ENCODE measurements at places on chromosomes 3 and 15.

DNA sequence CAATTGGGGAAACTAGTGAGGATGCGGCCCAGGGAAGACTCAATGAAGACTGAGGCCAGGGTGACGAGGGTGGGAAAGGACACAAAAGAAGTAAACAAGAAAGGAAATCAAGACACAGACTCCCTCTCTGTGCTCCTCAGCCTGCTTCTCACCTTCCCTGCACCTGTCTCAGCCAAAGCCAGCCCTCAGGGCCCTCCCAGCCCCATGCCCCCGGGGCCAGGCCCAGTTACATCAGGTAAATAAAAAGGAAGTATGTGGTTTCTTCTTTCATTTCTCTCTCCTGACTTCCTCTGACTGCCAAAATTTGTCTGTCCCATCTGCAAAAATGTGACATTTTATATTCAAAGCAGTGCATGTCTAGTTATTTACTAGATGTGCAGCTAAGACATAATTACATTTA is 328.0 kb downstream of the UACA start:
- no peak for DNase-seq

DNA sequence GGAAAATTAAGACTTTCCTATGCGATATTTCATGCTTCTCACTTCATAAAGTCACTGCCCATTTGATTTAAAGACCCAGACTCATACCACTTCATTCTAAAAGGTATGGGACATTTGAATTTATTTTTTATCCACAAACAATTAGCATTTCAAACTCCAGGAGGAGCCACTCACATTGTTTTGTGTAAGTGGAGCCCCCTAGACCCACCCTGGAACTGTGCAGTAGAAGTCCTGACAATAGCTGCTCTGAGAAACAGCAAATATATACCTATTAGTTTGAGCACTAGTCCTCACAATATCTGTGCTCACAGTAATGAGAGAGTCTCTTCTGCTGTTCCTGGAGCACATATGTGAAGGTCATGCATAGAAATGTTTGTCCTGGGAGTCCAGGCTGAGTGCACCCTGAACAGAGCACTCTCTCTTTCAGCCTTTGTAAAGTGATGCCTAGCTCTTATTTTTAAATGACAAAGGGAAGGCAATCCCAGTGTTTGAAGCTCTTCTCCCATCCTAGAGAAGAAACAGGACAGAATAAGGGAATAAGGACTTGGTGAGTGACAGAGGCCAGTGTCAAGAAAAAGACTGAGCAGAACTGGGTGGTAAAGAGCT is 127.5 kb upstream of the STRIT1 start:
- DNase-seq = no peak

DNA sequence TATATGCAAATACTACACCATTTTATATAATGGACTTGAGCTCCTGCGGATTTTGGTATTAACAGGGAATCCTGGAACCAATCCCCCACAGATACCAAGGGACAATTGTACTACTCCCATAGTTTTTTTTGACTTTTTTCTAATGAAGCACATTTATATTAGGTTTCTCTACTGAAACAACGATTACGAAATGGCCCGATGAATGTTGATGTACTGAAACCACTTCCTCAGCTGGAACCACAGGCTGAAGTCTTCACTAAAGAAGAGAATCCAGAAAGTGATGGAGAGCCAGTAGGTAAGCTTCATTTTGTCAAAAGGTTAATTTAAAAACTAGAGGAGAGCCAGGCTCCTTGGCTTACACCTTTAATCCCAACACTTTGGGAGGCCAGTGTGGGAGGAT is 121.5 kb upstream of the LRRFIP2 start:
- DNase-seq = no peak

DNA sequence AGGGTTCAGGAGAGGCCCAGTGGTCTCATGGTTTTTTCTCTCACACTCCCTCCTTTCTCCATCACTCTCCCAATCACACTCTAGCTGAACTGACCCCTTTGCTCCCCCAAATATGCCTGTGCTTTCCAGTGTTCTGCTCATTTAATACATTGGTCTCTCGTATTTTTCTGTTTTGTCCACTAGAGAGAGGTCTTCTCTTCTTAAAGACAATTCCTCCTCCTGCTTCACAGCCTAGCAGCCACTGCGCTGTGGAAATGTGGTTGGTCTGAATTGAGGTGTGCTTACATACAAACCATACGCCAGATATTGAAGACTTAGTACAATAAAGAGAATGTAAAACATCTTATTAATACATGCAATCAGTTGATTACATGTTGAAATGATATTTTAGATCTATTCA is 60.6 kb upstream of the XCR1 start:
- no peak for DNase-seq

DNA sequence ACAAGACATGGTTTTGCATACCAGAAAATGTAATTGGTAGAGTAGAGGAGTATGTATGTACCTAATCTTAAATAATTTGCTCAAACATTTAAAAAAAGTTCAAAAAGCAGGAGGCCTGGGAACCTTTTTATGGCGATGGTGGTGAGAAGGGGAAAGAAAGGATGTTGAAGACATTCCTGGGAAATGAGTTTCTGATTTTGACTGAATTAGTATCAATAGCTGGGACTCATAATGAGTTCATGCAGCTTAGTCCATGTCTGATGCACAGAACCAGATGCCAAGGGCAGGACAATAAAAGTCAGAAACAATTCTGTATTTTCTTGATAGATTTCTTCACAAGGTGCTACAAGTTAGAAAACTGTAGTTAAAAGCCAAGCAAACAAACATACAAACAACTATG is 395.3 kb downstream of the GAP43 start:
- DNase-seq = no peak

GRCh38 chr15:28017423-28017924 is 81.6 kb downstream of the OCA2 start:
- no peak for DNase-seq

DNA sequence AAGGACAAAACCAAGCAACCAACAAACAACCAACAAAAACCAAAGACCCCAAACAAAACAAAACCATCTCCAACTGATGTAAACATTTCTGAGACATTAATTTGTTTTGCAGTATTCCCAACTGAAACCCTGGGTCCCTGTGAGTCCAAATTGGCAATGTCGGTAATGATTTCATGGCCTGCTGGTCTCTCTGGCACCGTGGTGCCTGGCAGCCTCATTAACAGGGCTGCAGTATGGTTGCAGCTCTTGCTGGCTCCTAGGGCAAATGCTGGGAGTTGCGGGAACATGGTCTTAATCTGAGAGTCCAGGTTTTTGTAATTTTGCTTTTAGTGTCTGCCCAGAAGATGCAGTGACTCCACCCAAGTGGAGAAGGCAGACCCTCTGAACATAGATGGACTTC is 128.3 kb downstream of the SV2B start:
- DNase-seq = no peak

GRCh38 chr15:81526029-81526428 is 152.0 kb upstream of the TMC3 start:
- no peak for DNase-seq

- DNase-seq = no peak
Observed at GRCh38 chr3:160828880-160829279, 72.8 kb downstream of the PPM1L start.

DNA sequence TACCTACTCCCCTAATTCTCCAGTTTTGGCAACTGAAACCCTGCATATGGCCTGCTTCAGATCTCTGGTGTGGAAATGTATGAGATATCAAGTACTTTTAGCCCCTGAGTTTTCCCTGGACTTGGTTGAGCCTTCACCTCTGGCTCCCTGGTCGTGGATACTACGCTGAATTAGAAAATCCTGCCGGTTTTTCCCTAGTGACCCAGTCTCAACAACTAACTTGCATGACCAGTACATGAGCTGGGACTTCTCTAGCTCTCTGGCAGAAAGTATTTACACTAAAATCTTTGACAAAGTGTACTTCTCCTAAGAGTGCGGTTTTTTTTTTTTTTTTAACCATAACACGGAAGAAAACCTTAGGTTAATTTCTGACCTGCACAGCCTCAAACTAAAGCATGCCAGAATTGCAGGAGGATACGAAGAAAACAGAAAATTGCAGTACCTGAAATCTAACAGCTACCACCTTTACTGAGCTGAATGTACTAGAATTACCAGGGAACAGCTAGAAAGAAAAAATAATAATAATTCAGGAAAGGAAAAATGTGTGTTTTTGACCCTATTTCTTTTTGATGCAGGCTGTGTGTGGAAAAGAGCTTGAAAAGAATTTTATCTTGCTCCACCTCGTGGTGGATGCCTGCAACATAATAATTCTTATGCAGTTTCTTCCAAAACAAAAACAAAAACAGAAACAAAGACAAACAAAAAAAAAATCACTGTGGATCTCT is 165.6 kb downstream of the GMNC start:
- no peak for DNase-seq

GRCh38 chr15:83287541-83288027 is 3.1 kb upstream of the BNC1 start:
- no peak for DNase-seq

DNA sequence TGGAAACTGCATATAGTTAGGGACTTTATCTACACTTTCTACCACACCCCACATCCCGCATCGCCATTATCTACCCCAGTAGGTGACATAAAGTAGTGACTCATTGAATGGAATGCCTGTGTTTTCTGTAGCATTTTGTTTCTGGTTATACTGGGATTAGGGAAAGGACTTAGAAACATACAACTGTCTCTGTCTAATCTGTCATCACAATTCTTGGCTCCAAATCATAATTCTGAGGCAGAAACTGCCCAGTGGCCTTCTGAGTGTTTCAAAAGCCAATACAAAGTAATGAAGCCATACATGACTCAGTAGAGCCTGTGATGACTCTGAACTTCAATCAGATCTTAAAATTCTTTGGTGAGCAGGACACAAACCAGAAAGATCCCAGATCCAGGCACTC is 115.7 kb upstream of the CHRM5 start:
- no peak for DNase-seq

DNA sequence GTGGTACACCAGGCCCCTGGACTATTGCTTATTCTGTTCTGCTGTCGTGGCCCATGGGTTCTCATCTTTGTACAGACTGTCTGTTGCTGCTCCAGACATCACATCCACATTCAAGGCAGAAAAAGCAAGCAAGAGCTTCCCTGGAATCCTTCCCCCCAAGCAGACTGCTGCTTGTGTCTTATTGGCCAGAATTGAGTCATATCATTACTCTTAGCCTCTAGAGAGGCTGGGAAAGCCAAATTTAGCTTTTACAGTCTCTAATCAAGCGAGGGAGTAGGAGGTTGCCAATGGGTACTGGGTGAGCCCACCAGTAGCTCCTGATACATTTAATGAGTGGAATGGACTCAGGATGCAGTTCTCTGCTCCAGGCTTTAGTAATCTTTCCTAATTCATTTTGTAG is 39.4 kb downstream of the RAB6B start:
- no peak for DNase-seq

DNA sequence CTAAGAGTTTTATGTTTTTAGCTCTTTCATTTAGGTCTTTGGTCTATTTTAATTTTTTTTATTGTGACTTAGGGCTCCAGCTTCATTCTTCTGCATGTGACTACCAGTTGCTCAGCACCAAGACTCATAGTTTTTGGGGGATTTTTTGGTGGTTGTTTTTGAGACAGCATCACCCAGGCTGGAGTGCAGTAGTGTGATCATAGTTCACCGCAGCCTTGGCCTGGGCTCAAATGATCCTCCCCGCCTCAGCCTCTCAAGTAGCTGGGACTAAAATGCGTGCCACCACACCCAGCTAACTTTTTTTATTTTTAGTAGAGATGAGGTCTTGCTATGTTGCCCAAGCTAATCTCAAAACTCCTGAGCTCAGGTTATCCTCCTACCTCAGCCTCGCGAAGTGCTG is 19.4 kb downstream of the CDV3 start:
- no peak for DNase-seq

DNA sequence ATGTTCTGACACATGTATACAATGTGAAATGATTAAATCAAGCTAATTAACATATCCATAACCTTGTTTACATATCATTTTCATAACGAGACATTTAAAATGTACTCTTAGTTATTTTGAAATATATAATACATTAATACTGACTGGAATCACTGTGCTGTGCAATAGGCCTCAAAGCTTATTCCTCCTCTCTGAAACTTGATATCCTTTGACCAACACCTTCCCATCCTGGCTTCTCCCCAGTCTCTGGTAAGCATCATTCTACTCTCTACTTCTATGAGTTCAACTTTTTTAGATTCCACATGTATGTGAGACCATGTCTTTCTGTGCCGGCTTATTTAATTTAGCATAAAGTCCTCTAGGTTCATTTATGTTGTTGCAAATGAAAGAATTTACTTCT is 47.1 kb upstream of the IL20RB start:
- DNase-seq = no peak

DNA sequence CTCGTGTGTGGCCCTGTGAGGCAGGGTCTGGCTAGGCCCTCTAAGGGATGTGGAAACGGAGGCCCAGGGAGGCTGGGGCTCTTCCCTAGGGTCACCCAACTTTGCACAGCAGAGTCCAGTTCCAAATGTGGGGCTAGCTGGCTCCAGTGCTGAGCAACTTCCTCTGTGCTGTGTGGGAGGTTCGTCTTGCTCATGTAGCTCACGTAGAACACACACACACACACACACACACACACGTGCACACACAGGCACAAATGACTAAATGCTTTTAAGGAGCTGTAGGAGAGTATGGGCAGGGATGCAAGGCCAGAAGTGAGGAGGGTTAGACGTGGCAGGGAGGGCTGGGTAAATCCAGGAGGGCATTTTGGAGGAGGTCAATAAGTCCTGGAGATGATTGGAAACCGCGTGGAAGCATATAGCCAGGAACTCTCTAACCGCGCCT is 213.8 kb downstream of the RPLP1 start:
- peak; percentile 32 for DNase-seq

DNA sequence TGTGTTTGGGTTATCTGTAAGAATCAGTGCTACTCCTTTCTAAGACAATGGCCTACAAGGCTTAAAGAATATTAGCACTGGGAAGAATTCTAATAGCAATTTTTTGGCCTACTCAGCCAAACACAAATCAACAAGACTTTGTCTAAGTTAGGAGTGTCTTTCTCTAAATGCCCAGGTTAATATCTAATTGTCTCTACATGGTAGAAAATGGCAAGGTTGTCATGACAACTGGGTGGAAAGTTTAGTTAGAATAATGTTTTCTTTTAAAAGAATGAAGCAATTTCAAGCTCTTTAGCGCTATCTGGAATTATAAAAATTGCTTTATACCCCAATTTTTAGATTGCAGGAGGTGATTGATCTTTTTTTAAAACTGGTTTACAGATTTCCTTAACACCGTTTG is 396.8 kb downstream of the TUSC7 start:
- no peak for DNase-seq

DNA sequence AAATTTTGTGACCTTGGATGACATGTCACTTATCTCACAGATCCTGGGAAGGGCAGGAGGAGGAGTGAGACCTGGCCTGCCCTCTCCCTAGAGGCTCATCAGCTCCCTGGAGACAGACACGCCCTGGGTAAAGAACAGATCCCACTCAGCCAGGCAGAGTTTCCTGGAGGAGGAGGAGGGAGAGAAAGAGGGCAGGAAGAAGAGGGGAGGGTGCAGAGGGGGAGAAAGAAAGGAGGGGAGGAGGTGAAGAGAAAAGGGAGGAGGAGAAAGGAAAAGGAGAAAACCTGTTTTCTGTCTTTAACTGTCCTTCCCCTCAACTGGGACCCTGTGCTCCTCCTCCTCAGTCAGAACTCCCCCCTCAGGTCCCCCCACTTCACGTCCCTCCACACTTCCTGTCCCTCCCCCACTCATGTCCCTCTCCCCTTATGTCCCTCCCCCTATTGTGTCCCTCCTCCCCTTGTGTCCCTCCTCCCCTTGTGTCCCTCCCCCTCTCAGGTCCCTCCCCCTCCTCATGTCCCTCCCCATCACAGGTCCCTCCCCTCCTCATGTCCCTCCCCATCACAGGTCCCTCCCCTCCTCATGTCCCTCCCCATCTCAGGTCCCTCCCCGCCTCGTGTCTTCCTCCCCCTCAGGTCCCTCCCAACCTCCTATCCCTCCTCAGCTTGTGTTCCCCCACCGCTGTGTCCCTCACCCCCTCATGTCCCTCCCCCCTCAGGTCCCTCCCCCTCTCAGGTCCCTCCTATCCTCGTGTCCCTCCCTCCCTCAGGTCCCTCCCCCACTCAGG is 52.3 kb upstream of the CGNL1 start:
- DNase-seq = no peak

All from left ventricle myocardium superior (tissue), 1 donor.